ENCODE measurements at places on chromosomes 7 and 10.

- DNase-seq, result peak; percentile 16
Measured at GRCh38 chr10:118832241-118832651, 77.5 kb upstream of the CACUL1 start.

- DNase-seq, result no peak
Measured at GRCh38 chr10:47159361-47160260, 140.4 kb upstream of the GDF10 start.

GRCh38 chr10:109889867-109890266 is 33.4 kb downstream of the XPNPEP1 start:
- DNase-seq, result peak; percentile 86

DNA sequence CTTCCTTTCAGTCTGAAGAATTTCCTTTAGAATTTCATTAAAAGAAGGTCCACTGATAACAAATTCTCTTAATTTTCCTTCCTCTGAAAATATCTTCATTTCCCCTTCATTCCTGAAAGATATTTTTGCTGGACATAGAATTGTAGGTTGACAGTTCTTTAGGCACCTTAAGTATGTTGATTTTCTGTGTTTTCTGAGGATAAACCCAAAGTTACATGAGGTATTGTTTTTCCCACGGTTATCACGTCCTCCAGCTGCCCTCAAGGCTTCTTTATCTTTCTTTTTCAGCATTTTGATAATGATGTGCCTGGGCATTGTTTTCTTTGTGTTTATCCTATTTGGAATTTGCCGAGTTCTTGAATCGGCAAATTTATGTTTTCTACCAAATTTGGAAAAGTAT is 105.3 kb downstream of the ELFN1 start:
- no peak for DNase-seq

- DNase-seq, result no peak
Measured at GRCh38 chr7:38465956-38466355, 165.2 kb downstream of the AMPH start.
